Cortex of kidney (tissue), 1 donor: ENCODE measurements at places on chromosomes 6 and 20.

DNA sequence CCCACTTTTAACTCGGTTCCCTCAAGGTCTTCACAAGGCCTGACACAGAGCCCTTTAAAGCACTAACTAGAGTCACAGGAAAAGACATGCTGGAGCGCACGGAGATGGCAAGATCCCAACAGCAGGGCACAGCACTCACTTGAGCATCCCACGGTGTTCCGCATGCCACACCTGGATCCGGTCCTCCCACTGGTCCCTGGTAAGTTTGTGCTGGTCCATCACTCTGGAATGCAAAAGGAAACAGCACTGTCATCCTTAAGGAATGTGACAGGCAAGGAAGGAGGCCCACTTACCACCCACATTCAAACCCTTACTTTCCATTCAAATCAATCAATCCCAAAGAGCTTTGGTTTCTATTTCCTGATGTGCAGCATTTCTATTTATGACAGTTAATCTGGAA is 34.7 kb downstream of the EZR start:
- DNase-seq = no peak

DNA sequence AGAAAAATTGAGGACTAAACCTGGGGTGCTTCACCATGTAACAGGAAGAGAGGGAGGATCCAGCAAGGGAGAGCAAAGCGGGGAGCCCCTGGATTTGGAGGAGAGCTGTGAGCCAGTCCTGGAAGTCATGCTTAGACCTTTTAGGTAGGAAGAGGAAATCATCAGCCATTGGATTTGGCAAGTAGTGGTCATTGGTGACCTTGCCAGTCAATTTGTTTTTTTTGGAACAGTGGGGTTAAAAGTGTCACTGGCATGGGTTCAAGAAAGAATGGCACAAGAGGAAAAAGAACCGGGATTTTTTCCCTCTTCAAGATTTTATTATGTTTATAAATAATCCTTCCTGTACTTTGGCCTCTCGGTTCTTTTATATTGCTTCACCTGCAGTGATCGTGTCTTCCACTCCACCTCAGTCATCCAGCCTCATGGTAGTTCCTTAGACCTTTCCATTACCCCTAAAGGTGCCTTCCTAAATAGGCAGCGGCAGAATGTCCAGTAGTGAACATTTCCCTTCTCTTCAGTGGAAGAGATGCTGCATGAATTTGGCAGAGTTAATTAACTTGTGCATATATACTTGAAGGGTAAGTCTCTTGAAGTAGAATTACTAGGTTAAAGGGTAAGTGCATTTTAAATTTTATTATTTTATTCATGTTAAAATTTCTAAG is 124.7 kb downstream of the QKI start:
- DNase-seq = no peak

DNA sequence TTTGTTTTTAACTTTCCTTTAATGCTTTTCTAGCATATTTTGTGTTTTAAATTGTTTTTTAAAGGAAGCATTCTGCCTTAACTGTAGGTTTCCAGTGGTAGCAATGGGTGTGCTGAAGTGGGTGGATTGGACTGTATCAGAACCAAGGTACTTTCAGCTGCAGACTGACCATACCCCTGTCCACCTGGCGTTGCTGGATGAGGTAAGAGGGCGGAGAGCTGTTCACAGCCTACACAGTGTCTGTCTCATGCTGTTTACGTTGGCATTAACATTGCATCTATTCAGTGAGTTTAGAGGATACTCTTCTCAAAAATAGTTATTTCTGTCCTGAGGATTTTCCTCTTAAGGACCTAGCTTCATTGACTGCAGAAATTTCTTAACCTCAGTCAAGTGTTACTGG is 11.9 kb downstream of the NELFCD start:
- DNase-seq = no peak

DNA sequence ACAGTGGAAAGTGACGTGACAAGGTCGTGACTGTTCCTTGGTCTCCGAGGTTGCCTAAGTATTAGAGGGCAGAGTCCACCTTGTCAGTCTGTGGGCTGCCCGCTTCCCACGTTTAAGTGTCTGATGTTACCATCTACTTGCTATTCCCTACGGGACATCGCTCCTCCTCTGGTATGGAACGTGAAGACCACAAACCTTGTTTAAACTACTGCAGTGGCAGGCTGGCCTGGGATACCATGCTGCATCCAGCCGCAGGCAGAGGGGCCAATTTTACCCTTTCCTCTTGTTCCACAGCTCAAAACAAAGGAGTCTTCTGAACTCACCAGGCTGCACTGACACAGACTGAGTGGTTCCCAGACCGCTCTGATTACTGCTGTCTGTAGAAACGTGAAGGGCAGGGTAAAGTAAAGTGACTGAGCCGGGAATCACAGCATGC is 275.9 kb downstream of the FOXC1 start:
- DNase-seq = no peak

DNA sequence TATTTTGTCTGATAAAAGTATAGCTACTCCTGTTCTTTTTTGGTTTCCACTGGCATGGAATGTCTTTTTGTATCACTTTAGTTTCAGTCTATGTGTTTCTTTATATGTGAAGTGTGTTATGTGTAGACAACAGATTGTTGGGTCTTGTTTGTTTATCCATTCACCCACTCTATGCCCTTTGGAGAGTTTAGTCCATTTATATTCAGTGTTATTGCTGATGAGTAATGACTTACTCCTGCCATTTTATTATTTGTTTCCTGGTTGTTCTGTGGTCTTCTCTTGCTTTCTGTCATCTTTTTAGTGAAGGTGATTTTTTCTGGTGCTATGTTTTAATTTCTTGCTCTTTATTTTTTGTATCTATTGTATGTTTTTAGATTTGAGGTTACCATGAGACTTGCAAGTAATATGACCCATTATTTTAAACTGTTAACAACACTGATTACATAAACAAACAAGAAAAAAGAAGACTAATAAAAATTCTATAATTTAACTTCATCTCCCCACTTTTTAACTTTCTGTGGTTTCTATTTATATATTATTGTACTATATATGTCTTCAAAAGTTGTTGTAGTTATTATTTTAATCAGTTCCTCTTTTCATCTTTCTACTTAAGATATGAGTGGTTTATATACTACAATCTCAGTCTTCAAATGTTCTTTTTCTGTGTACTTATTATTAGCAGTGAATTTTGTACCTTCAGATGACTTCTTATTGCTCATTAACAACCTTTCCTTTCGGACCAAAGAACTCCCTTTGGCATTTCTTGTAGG is 323.4 kb downstream of the BTBD9 start:
- DNase-seq = no peak

GRCh38 chr6:121838842-121839241 is 403.4 kb downstream of the GJA1 start:
- DNase-seq = no peak

DNA sequence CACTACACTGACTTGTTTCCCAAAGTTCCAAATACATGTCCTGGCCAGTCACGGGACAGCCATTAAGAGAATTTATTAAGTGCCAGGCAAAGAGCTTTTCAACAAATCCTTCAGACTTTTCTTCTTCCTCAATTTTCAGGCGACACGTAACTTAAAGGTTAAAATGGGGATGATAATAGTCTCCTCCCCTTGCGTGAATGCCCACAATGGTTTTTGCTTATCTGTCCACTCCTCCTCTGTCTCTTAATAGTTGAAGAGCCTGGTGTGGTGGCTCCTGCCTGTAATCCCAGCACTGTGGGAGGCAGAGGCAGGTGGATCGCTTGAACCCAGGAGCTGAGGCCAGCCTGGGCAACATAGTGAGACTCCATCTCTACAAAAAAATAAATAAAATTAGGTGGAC is 11.4 kb upstream of the PARD6B start:
- no peak for DNase-seq

DNA sequence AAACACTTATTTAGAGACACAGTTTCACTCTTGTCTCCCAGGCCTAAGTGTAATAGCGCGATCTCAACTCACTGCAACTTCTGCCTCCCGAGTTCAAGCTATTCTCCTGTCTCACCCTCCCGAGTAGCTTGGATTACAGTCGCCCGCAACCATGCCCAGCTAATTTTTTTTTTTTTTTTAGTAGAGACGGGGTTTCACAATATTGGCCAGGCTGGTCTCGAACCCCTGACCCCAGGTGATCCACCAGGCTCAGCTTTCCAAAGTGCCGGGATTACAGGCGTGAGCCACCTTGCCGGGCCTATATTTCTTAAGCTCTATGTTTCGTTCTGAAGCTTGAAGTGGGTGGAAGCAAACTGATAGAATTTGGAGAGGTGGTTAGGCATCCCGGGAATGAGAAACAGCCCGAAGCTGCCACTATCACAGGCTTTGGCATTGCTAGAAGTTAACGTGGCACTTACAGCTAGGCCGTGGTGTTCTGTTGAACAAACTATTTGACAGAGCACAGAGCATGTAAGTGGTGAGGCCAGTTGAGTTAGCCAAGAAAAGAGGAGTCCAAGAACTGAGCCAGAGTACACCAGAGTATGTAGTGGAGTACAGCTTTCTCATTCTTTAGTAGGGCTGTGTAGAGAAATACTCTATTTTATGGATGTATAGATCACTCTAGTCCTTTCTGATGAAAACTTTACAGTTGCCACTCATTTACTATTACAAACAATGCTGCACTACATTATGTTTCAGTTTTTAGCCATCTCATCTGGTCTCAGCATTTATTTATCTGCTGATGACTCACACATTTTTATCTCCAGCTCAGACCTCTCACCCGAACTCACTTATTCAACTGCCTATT is 62.0 kb upstream of the HFE start:
- no peak for DNase-seq

DNA sequence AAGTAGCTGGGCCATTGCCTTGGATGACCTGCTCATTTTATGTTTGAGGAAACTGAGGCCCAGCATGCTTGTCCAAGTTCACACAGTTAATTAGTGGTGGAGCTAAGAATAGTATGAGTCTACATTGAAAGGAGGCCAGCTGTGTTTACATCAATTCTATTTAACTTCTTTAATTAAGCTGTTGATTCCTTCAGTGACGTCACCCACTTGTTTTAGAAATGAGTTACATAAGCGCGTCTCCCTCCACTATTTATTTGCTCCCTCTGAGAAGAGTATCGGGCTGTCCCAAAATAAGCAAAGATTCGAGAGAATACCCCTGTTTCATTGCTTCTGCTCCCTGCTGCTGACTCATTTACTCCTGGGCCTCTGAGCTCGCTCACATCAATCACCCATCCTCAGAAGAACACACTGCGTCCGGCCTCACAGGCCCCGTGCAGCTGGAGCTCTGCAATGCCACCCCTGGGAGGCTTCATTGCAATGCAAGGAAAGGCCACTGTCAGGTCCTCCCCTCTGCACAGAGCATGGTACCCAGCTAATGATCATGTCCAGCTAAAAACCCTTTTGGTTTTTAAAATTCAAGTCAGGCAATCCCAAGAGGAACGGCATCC is 74.8 kb upstream of the BMP2 start:
- DNase-seq = no peak

DNA sequence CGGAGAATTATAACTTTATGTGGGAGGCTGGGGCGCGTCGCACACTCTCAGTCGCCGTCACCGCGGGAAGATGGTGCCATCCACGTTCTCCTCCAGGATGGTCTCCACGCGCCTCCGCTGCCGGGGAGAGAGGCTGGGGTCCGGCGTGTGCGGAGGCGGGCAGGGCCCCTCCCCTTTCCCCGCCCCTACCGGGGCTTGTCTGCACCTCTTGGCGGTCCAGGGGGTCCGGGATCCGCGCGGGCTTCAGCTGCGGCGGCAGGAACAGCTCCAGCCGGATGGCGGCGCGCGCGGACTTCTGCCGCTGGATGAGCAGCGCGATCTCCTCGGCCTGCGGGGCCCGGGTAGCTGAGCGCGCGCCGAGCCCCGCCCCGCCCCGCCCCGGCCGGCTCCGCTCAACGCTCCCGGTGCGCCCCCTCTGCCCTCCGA is 807 bp downstream of the LKAAEAR1 start:
- no peak for DNase-seq

GRCh38 chr6:56689663-56690062 is 47.0 kb upstream of the DST start:
- DNase-seq = no peak

DNA sequence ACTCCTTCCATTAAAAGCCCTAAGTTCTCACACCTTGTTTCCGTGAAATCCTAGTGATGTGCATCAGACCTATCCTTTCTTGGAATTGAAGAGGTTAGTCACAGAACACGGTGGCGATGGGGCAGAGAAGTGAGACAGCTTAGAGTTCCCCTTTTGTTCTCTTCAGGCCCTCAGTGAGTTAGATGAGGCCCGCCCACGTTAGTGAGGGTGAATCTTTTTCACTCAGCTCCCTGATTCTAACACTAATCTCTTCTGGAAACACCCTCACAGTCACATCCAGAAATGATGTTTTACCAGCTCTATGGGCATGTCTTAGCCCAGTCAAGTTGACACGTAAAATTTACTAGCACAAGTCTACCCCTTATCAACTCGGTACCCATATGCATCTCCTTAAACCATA is 172.7 kb upstream of the NOX3 start:
- no peak for DNase-seq

DNA sequence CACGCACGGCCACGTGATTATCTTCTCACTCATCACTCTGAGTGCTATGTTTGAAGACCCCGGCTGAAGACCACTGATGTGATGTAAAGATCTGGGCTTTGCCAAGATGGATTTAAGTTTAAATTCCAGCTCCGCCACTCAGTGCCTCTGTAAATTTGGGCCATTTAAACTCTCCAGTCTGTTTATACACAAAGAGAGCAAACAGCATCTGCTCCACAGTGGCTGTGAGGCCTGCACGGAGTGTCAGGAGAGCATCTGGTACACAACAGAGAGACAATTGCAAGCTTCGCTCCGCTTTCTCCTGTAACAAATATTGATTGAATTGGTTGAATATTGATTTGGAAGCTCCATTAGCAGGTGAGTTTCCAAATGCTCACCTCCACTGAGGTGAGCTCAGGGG is 80.5 kb upstream of the FRMD1 start:
- no peak for DNase-seq

DNA sequence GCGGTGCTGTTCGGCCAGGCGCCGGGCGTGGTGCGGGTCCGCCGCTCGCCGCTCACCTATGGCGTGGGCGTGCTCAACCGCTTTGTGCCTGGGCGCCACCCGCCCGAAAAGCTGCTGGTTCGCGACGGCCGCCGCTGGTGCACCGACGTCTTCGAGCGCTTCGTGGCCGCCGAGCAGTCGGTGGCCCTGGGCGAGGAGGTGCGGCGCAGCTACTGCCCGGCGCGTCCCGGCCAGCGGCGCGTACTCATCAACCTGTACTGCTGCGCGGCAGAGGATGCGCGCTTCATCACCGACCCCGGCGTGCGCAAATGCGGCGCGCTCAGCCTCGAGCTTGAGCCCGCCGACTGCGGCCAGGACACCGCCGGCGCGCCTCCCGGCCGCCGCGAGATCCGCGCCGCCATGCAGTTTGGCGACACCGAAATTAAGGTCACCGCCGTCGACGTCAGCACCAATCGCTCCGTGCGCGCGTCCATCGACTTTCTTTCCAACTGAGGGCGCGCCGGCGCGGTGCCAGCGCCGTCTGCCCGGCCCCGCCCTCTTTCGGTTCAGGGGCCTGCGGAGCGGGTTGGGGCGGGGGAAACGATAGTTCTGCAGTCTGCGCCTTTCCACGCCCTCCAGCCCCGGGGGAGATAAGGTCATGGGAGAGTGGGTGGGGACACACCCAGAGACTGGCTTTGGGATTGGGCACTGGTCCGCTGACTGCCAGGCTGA is 15.7 kb downstream of the ADISSP start:
- no peak for DNase-seq
